ENCODE measurements at places on chromosomes 11 and 22. TPM values are rescaled to one million over a fixed set of nuclear protein-coding genes. Genes with fewer than 3 reads are reported as not detected.

The APOL6 gene
- 38.2 TPM for total RNA-seq

DNA sequence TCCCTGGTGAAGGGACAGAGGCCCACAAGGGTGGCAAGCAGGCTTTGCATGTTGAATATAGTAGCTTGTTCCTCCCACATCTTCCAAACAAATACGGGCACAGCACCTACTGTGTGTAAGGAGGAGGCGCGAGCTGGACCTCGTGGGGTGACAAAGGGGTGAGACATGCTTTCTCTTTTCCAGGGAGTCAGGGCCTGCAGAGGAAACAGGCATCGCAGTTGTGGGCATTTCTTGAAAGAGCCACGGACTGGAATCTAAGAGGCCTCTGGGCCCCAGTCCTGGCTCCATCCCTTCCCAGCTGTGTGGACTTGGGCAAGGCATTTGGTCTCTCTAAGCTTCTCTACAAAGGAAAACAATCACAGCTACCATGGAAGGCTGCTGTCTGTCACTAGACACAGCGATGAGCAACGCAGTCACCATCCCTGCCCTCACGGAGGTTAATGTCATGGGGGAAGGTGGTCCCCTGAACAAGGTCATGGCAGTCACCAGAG lies 13.0 kb upstream of the CDC42EP1 start:
- no peak overlapping the region for H3K4me3 ChIP-seq
- no peak overlapping the region for H3K27ac ChIP-seq
- no peaks in the 10 kb centered on the region for H3K36me3 ChIP-seq
- peaks cover 7% of the 10 kb centered on the region for H3K4me1 ChIP-seq
- DNase-seq = no peak

GRCh38 chr22:35589756-35590093 lies 27.4 kb downstream of the MB start:
- H3K36me3 ChIP-seq = no peaks in the 10 kb centered on the region
- H3K27me3 ChIP-seq = no peaks in the 10 kb centered on the region
- H3K4me1 ChIP-seq = no peaks in the 10 kb centered on the region
- DNase-seq = no peak
- no peak overlapping the region for H3K27ac ChIP-seq

DNA sequence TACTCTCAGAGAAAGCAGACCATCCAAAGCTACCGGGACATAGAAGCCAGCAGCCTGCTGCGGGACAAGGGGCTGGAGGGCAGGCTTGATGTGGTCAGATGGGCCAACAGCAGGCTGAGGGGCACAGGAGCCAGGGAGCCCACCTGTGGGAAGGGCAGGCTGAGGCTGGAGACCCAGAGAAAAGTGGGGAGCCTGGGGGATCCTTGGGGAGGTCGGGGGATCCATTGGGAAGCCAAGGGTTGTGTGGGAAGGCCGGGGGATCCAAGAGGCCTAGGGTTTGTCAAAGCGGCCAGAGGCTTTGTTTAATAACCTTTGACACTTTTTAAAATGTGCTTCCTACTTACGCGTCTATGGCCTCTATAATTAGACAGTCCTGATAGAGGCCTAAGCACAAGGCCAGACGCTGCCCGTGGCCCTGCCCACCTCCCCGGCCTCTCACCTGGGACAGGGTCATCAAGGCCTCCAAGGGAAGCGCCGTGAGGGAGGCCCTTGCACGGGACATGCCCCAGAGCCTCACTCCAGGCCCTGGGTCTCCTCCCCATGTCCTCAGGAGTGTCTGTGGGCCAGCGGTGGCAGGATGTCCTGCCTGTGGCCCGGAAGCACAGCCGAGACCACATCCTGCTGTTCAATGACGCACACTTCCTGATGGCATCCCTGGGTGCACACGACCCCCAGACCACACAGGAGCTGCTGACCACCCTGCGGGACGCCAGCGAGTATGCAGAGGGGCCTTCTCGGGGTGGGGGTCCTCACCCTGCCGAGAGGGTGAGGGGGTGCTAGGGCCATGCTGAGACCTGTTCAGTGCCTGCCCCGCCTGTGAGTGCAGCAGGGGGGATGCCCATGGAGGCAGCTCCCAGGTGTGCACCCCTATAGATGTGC lies 8.6 kb upstream of the GTSE1 start:
- no peaks in the 10 kb centered on the region for H3K4me1 ChIP-seq
- no peaks in the 10 kb centered on the region for H3K36me3 ChIP-seq
- no peaks in the 10 kb centered on the region for H3K27me3 ChIP-seq

DNA sequence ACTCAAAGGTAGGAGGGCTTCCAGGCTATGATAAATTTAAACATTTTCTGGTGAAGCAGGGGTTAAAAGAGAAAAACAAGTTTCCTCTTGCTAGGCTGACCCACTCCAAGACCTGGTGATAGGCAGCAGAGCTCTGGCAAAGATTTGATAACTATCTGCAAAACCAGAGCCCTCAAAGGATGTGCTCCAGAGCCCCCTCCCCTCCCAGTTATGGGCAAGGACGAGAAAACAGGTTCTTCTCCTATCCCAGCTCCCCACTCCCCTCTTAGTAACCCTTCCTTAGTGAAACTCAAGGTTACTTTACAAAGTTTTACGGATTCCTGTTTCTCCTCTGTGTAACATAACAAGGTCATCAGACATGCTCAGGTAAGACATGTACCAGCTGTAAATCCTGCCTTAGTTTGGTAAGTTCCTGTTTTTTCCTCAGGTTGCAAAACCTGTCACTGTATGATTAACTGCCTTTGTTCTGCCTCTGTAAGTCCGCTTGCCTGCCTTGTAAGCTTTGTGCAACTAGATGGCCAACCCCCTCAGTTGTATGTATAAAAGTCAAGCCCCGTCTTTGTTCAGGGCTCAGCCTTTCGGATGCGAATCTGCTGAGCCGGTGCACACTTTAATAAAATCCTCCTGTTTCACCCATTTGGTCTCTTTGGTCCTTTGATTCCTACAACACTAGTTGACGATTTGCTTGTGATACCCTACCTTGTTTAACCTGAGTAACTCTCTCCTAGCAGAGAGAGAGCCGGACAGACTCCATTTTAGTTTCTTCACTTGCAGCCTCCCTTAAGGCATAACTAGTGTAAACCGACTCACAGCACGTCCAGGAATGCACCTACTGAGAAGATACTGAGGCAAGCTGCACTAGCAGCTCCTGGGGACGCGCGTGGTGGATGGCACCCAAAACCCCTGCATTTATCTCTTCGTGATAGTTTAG lies 13.9 kb downstream of the APOBEC3H start:
- no peaks in the 10 kb centered on the region for H3K4me1 ChIP-seq
- DNase-seq = no peak
- H3K4me3 ChIP-seq = no peak overlapping the region
- no peaks in the 10 kb centered on the region for H3K27me3 ChIP-seq
